ENCODE measurements at places on chromosomes 6 and 20.

- no peak for DNase-seq
Measured at GRCh38 chr6:84197708-84198107, 29.7 kb downstream of the CEP162 start.

DNA sequence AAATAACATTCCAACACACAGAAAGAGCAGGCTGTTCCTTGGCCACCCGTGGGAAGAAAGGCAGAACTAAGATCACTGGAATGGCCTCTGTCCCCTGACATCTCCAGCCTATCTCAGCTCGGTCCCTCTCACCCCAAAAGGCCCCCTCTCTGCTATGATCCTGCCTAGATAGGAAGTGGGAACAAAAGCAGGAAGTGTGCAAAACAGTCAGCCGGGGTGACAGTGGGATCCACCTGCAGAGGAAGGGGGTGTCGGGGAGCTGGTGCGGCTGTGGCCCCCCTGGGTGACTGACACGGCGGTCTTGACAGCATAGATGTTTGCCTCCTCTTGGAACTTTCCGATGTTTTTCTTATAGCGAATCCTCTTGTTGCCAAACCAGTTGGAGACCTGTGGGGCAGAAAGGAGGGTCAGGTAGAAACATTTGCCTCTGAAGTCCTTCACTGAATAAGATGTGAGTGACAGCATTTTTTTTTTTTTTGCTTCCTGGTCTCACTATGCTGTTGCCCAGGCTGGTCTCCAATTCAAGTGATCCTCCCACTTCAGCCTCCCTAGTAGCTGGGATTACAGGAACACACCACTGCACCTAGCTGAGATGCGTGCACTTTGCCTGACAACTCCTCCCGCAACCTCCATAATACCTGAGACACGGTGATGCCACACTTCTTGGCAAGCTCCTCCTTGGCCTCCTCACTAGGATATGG, 2.8 kb downstream of the PBX2 start:
- no peak for DNase-seq

- no peak for DNase-seq
Measured at GRCh38 chr6:73400656-73401055, 6.0 kb downstream of the DDX43 start.

DNA sequence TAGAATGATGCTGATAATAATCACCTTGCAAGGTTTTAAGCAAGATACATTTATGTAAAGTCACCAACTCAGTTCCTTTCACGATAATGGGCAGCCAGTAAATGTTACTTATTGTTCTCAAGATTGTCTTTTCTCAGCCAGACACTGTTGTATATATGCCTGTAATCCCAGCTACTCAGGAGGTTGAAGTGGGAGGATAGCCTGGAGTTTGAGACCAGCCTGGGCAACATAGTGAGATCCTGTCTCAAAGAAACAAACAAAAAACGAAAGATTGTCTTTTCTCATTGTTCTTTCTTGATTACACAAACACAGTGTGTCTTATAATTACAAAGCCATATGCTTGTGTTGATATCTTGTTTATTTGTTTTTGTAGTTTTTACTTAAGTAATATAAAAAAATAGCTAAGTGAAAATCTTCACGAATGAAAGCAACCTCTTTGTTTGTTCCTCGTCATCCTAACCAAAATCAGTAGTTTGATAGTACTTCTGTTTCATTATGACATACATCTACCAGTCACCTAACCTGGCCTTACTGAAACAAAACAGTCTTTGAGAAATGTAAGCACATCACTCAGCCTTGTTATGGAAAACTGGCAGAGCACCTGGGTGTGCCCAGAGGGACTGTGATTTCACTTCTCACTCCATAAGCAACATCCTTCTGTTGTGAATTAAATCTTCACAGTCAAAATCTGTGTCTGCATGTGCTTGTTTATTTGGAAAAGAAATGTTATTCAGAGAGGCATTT, 436.2 kb upstream of the SOX4 start:
- peak; percentile 16 for DNase-seq

GRCh38 chr6:53517021-53517420, 27.9 kb downstream of the GCLC start:
- DNase-seq, result peak; percentile 67

DNA sequence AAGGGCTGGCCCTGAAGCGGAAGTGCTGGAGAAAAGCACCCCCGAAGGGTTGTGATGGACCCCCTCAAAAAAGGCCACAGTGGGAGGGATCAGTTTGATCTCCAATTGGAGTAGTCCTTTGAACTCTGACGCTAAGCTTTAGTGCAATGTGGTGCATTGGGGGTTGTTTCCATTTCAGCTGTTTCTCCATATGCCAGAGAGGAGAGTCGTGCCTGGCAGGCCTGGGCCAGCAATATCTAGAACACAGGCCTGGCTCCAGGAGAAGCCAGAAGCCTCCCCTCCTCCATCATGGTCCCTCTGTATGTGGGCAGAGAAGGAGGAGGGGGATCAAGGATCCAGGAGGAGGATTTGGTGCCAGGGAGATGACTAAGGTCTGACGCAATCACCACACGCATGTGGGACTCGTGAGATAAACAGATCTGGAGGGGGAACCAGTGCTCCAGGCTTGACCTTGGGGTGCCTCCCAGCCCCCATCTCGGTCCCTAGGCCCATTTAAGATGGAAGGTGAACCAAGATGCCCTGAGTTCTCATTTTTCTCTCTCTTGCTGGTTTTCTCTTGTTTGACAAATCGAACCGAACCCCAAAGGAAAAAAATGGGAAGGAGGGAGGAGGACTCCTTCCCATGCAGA, 517.4 kb upstream of the JARID2 start:
- DNase-seq, result peak; percentile 64

GRCh38 chr20:62642666-62643520, 590 bp downstream of the SLCO4A1 start:
- DNase-seq, result peak; percentile 32

GRCh38 chr6:1610497-1611321, 994 bp downstream of the FOXC1 start:
- DNase-seq, result peak; percentile 48

DNA sequence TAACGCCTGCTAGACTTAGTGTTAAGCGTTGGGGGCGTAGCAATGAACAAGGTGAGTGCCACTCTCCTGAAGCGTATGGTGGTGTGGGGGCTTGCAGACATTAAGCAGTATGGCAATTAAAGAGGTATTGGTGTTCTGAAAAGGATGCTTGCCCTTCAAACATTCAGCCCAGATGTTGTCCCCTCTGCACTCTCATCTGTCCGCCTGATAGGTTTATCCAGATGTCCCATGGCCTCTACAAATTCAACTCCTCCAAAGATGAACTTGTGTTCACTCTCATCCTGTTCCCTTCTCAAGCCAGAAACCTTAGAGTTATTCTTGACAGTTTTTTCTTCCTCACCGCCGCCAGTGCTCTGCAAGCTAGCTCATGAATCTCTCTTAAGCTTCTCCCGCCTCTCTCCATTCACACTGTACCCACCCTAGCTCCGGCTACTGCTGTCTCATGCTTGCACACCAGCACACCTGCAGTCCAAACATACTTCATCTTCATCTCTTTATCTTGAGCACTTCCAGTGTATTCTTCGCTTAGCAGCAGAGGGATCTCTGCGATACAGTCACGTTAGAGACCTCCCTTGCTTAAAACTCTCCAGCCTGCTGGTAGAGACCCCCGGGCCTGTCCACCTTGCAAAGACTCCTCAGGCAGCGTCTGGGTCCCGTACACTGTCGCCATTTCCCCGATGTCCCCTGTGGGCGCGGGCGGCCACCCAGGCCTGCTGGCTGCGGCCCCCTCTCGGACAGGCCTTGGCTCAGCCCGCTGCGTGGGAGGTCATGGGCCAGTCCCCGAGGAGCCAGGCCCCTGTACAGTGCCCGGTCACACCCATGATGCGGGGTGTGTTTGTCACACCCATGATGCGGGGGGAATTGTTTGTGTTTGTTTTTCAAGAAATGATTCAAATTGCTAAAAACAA, 962 bp downstream of the DDX27 start:
- no peak for DNase-seq

GRCh38 chr20:15364781-15365180, 1027.4 kb upstream of the FLRT3 start:
- DNase-seq, result no peak

DNA sequence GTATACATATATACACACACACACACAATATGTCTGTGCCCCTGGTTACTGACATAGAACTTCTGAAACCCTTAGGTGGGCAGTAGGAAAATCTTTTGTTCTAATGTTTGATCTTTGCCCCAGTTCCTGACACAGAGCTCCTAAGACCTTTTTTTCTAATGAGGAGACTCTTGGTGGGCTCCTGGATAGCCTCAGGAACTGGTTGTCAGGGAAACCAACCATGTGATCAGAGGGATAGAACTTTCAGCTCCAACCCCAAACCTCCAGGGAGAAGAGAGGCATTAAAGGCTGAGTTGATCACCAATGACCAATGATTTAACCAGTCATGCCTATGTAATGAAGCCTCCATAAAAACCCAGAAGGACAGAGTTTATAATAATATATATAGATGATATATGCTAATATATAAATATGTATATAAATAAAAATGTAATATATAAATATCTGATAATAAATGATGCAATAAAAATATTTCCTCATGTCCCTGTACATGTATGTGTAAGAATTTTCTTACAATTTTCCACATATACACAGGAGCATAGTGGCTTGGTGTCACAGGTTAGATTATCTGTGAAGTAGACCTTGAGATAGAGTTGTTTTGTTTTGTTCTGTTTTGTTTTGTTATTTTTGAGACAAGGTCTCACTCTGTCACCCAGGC, 93.3 kb downstream of the GPX5 start:
- no peak for DNase-seq

DNA sequence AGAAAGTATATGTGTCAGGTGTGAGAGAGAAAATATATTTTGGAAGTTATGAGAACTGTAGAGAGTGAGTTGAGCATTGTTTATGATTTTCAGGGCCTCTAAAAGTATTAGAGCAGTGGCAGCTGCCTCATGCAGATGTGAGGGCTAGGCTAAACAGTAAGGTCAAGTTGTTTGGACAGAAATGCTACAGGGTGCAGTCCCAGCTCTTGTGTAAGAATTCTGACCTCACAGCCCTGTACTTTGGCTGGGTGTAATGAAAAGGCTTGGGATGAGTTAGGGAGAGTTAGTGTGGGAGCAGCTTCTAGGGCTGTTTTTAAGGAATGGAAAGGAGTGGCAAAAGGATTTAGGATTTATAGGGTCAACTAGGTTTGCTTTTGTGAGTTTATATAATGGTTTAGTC, 764.8 kb upstream of the ADGRB3 start:
- no peak for DNase-seq

DNA sequence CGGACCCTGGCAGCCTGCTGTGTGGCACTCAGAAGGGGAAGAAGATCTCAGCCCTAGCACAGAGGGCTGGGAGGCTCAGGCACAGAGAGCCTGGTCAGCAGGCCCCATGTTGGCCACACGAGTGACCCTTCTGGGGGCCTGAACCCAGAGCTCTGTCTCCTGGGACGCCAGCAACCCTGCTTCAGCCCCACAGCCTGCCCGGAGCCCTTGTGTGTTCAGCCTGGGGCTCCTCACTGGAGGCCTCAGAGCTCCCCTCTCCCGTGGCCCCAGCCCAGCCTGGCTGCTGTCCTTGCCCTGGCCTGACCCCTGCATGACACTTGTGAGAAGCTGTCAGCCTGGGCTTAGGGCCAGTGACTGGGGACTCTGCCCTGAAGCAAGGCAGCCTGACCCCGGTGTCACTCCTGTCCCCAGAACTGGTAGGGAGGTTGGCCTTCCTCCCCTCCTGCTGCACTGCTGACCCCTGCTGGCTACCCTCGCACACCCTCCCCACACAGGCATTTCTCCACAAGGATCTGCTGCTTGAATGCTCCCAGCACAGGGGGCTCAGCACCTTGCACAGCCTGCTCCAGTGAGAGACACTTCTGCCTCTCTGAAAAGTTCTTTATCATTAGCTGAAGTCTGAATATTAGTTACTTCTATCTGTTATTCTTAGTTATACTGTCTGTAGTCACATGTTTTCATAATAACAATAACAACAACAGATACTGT, 15.4 kb upstream of the IP6K3 start:
- peak; percentile 67 for DNase-seq

GRCh38 chr6:6685249-6686040, 96.9 kb downstream of the LY86 start:
- DNase-seq, result no peak

- DNase-seq, result no peak
Measured at GRCh38 chr20:62846166-62846890, 15.3 kb downstream of the TCFL5 start.

DNA sequence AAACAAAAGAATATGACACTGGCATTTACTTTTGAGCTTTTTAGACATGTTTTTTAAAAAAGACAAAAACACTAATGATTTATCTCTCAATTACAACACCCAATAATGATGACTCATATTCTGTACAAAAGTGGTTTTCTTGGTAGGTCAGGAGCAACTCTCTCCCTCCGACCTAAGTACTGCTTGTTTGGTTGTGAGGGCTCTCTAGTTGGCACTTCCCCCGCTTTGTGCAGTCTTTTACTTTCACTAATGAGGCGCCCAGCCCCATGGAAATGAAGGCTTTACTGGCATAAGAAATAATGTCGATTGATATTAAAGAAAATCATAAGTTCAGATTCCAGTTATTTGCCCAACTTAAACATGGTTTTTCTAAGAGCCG, 1.3 kb downstream of the KPNA5 start:
- DNase-seq, result peak; percentile 52

DNA sequence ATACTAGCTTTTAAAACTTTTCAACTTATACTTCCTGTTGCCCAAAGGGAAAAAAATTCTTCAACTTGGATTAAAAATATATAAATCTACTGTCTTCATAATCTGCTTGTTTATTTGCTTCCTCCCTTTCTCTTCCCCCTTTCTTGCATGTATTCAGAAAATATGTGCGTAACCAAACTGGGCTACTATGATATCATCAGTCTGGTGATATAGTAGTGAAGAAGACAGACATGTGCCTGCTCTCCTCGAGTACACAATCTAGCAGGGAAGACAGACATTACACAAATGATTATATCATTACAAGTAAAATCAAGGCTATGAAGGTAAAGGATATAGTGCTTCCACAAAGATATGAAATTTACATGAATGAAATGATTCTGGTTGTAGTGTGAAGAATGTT, 31.0 kb downstream of the IBTK start:
- DNase-seq, result no peak

- no peak for DNase-seq
Measured at GRCh38 chr6:37686111-37686510, 11.6 kb downstream of the MDGA1 start.

- DNase-seq, result peak; percentile 76
Measured at GRCh38 chr6:3861424-3861823, 12.3 kb downstream of the FAM50B start.

GRCh38 chr6:106456756-106457155, 96.2 kb downstream of the CRYBG1 start:
- no peak for DNase-seq

DNA sequence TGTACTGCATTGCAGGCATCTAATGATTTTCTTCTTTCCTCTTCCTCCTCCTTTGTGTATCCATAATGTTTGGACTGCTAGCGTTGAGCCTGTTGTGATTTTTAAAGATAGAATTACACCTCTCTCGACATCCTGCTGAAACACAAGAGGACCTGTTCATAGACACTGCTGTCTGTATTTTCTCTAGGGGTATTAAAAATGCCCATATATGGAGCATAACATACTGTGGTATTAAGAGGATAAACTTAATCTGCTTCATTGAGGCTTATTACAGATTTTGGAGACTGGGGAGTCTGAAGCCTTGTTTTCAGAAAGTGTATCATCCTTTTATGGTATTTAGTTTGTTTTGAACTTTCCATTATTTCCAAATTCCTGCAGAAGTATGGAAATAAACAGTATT, 414.3 kb downstream of the CDKAL1 start:
- DNase-seq, result no peak
